Vagina (tissue), 2 donors: ENCODE measurements at places on chromosomes 5 and 9.

- peaks cover 78% of the 10 kb centered on the region for H3K4me1 ChIP-seq
- no peak overlapping the region for H3K4me3 ChIP-seq
- no peaks in the 10 kb centered on the region for H3K27me3 ChIP-seq
These were observed 27.2 kb downstream of the NEK6 start for GRCh38 chr9:124284940-124285441.

- H3K4me1 ChIP-seq: peaks cover 65% of the 10 kb centered on the region
- DNase-seq: peak; percentile 79
- no peaks in the 10 kb centered on the region for H3K27me3 ChIP-seq
These were observed 1.7 kb downstream of the PHF2 start for GRCh38 chr9:93577975-93578682.

DNA sequence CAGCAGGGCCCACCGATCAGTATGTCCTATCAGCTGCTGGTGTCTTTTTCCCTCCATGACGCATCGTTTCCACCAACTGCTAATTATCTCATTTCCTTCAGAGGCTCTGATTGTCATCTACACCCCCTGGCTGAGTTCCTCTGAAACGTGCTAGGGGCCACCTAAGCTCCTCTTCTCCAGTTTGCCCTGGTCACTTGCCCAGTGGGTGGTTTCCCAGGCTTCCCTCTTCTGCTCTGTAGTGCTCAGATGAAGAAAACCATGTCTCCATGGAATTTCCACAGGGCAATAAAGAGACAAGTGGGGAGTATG lies 65.3 kb downstream of the TSTD2 start:
- peaks cover 13% of the 10 kb centered on the region for H3K36me3 ChIP-seq
- H3K27me3 ChIP-seq: no peaks in the 10 kb centered on the region
- H3K27ac ChIP-seq: peak overlapping the region; percentile 88
- peaks cover 39% of the 10 kb centered on the region for H3K4me1 ChIP-seq
- no peak overlapping the region for H3K4me3 ChIP-seq

DNA sequence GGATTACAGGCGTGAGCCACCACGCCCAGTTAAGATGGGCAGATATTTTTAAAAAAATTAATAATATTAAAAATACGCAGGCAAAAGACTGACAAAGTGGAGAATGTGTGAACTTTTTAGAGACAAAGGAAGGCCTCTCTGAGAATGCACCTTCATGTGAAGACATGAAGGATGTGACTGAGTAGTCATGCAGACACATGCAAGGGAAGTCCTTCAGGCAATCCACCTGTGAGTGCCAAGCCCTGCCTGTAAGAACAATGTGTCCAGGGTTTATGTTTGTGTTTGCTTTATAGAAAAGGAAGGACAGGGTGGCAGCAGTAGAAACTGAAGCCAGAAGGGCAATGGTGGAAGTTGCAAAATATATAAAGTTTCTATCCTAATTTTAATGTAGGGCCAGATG lies 169.2 kb downstream of the EDIL3 start:
- H3K4me1 ChIP-seq: no peaks in the 10 kb centered on the region
- H3K27me3 ChIP-seq: no peaks in the 10 kb centered on the region
- H3K27ac ChIP-seq: no peak overlapping the region
- no peak for DNase-seq
- H3K4me3 ChIP-seq: no peak overlapping the region

DNA sequence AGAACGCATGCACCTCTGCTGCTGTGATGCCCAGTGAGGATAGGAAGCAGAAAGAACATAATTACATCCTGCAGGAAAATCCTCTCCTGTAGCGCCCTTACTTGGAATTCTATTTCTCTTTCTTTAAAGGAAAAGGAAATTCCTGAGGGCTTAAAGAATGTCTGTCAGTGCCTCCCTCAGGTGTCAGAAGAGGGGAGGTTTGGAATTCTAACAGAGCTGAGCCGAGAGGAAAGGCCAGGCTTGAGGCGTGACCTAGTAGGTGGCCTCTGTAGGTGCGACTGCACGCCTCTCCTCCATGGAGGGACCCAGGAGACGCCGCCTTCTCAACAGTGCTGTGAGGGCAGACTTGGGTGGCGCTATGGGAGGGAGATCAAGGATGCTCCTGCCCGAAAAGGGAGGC lies 55.9 kb upstream of the ERCC6L2 start:
- no peak overlapping the region for H3K27ac ChIP-seq
- no peaks in the 10 kb centered on the region for H3K36me3 ChIP-seq
- peaks cover 13% of the 10 kb centered on the region for H3K4me1 ChIP-seq
- H3K27me3 ChIP-seq: no peaks in the 10 kb centered on the region

DNA sequence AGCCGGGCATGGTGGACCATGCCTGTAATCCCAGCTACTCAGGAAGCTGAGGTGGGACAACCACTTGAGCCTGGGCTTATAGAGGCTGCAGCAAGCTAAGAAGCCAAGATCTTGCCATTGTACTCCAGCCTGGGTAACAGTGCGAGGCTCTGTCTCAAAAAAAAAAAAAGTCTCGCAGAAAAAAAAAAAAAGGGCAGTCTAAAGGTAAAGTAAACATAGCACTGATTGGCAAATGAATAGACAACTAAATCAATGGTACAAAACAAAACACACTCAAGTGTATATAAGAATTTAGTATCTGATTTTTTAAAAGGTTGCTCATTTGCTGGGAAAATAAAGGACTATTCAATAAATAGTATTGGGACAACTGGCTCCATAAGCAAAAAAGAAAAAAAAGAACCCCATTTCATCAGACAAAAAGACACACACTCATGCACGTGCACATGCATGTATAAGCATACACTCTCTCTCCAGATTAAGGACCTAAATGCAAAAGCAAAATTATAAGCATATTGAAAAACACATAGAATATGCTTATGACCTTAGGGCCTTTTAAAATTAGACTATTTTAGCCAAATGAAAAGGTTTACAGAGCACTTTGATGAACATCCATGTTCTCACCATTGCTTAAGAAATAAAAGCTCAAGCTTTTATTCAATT lies 5.7 kb downstream of the IL6ST start:
- peak overlapping the region; percentile 4 for H3K27ac ChIP-seq
- peak overlapping the region; percentile 11 for H3K4me3 ChIP-seq
- no peaks in the 10 kb centered on the region for H3K36me3 ChIP-seq
- no peak for DNase-seq
- H3K27me3 ChIP-seq: no peaks in the 10 kb centered on the region
